IMR-90 (cell line): ENCODE measurements at places on chromosomes 6 and 20. TPM values are rescaled to one million over a fixed set of nuclear protein-coding genes. Genes with fewer than 3 reads are reported as not detected.

The PROKR2 gene
- not detected in 2 replicates for total RNA-seq

The SALL4 gene
- total RNA-seq, result not detected in 2 replicates

The CST4 gene
- not detected in 2 replicates for total RNA-seq

The MCCD1 gene
- total RNA-seq, result not detected in 2 replicates

The SAPCD1 gene
- total RNA-seq, result not detected in 2 replicates
